ENCODE measurements at places on chromosomes 1 and 21.

DNA sequence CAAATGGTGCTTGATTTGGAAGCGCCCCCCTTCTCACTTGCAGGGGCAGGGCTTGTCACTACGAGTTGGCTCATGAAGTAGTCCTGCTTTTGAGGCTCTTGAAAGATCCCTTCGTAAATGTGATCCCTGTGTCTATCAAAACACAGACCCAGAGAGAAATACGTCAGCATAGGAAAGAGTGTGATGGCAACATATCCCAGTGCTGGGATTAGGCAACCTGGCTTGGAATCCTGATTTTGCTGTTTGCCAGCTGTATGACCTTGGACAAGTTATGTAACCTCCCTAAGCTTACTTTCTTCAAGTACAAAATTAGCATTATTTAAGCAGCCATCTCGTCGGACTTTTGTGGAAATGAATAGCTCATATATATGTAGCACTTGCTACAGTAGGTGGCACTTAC is 228.4 kb downstream of the ATG4C start:
- no peak for DNase-seq

DNA sequence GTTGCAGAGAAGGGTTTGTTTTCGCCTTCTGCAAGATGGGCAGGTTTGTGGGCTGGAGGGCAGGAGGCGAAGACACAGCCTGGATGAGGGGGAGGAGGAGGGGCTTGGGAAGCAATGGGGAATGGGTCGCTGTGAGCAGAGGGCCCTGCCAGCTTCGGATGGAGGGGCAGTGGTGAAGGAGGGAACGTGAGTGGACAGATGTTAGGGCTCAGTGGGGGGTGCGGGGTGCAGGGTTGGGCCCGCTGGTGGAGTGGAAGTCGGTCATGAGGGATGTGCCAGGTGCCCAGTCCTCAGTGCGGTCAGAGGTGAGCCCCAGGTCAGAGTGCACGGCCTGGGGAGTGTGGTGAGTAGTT is 55.5 kb upstream of the ABCG1 start:
- DNase-seq, result no peak

GRCh38 chr1:168485048-168485447 is 58.7 kb downstream of the XCL2 start:
- no peak for DNase-seq

- DNase-seq, result no peak
Measured at GRCh38 chr1:42290130-42290529, 44.9 kb downstream of the FOXJ3 start.

DNA sequence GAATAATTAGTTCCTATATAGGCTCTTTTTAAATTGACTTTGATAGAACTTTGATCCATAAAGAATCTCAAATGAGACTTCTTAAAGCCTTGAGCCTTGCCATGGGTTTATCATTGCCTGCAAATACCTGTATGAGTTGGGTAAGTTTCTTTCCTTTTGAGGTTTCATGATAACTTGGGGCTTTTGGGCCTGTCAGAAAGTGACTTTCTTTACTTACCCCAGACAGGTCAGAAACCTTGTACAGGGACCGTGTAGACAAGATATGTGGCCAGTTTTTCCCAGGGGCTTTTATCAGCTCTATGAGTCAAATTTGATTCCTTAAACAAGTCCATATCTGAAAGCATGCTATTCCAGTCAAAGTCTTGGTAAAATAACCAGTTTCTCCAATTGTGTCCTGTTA is 17.3 kb downstream of the KCTD3 start:
- no peak for DNase-seq

DNA sequence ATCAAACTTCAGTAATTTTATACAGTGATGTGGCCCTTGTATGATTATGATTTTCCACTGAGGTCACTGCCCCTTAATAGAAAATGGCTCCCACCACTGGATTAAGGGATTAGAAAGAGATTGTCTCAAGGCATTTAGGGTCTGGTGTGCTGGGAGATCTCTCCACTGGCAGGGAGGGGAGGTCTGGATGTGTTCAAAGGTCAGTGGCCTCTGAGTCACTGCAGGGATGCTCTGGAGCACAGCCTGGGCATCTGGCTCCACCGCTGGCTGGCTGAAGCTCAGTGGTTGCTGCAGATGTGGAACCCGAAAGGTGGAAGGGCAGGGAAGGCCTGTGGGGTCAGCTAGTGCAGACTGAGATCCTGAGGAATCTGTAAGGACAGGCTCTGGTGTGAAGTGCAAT is 18.3 kb upstream of the CHI3L1 start:
- no peak for DNase-seq

- DNase-seq, result no peak
Measured at GRCh38 chr1:187689129-187689528, 860.4 kb downstream of the PLA2G4A start.

GRCh38 chr1:145975216-145975615 is 10.7 kb downstream of the POLR3GL start:
- no peak for DNase-seq

GRCh38 chr1:175095069-175095468 is 27.4 kb downstream of the TNN start:
- no peak for DNase-seq

DNA sequence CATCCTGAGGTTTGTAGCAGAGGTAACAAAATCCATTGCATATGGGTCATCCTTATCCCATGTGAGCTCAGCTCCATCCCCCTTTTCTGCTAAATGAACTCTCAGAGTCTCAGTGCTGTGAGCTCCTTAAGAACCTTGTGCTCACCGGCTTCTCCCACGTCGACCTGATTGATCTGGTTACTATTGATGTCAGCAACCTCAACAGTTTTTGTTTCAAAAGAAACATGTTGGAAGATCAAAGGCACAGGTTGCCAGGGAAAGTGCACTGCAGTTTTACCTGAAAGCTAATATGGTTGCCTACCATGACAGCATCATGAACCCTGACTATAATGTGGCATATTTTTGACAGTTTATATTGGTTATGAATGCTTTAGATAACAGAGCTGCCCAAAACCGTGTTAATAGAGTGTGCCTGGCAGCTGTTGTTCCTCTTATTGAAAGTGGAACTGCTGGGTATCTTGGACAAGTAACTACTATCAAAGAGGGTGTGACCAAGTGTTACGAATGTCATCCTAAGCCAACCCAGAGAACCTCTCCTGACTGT is 131.4 kb downstream of the HS2ST1 start:
- no peak for DNase-seq

DNA sequence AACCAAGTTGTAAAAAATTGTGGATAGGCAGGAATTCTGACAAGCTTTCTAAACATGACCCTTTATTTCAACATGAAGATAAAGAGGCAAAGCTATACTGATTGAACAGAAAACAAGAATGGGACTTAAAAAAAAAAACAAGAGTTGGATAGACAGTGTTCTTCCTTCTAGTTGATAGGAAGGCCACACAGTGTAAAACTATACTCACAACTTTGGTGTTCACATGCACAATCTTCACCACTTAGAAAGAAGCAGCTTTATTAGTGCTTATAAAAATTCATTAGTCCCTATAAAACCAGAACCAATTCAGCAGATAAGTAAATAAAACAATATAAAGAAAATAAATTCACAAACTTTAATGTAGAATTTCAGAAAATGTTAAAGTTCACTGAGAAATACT is 101.8 kb downstream of the AKT3 start:
- DNase-seq, result no peak

GRCh38 chr1:160219062-160219929 is 14.1 kb downstream of the PEA15 start:
- no peak for DNase-seq

DNA sequence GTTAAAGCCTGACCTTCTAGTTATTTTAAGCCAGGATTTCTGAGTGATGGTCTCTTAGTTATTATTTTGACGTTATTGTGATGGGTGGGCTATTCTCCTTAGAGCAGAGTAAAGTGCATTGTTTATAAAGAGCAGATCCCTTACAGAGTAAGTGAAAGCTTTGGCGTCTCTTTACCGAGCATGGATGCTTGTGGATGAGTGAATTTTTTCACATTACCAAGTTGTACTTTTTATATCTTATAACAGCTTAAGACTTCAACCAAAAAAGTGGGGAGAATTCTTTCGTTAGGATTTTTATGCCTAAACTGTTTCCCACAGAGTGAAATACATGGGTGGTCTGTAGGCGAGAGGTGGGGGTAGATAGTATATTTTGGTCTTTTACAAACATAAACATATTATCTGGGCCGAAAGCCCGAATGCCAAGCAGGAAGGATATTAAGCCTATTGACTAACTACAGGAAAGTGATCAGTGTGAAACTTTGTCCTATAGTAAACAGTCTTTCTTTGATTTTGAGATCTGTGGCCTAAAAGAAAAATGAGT is 279.1 kb upstream of the C1orf105 start:
- no peak for DNase-seq

DNA sequence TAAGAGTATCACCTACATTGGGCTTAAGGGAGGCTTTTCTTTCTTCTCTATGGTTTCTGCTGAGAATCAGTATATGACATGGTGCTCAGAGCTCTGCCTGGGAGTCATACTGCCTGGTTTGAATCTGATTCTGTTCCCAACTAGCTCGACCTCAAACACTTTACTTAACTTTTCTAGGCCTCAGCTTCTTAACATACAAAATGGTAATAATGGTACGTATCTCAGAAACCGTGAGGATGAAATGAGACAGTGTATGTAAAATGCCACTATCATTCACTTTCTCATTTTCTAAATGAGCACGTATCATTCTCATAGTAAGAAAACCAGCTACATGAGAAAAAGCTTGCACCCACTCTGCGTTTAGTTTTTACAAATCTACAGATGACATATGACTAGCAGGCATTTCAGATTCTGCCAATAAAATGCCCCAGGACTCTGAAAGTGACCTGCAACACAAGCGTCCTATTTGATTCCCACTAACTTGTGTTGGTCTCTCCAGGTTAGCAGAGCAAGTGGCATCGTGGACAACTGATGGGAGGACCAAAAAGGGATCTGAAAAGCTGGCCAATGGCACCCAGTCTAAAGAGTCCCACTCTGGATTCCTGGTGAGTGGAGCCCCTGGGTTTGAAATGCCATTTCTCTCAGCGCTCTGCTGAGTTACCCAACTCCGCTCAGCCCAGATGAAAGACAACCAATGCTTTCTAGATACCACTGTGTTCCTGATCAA is 6.1 kb downstream of the CTNNBIP1 start:
- no peak for DNase-seq

DNA sequence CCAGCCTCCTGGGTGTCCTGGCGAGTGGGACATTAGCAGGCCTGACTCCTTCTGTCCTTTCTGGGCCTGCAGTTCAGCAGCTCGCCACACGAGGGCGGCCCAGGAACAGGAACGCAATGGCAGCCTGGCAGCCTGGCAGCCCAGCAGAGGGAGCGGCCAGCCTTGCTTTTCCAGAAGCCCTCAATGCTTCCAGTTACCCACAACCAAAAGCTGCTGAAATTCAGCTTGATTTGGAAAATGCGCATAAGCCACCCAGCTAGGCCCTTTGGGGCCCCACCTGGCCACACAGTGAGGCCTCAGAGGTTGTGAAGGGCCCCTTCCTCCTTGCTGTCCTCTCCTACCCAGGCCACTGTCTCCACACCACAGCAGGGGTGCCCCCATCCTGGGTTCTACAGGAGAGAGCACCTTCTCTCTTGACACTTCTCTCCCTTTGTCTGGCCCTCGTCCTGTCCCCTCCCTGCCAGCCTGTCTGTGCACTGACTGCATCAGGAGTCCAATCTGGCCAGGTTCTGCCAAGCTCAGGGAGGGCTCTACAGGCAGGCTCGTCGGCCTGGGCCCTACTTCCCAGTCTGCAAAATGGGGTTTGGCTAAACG is 103.4 kb upstream of the VAMP3 start:
- no peak for DNase-seq

DNA sequence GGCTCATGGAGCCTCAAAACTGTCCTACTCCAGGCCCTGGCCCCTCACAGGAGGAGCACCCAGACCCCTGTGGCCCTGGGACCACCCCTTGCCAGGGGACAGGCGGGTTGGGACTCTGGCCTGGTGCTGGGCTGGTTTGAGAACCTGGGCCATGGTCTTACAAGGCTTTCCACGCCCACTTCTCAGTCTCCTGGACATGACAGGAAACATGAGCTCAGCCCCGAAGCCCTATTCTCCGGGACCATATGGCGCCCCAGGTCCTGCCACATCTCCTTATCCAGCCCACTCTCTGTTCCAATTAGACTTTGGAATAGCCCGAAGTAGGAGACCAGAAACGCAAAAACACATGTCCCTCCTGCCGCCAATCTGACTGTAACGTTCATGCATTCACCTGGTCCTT is 47.9 kb downstream of the KCNAB2 start:
- DNase-seq, result no peak

GRCh38 chr1:100736746-100737145 is 17.2 kb downstream of the VCAM1 start:
- DNase-seq, result no peak

- DNase-seq, result no peak
Measured at GRCh38 chr1:151535326-151536271, 4.5 kb upstream of the TUFT1 start.

- no peak for DNase-seq
Measured at GRCh38 chr21:16633831-16634459, 878.9 kb upstream of the CXADR start.

GRCh38 chr1:37682334-37682987 is 9.9 kb upstream of the CDCA8 start:
- no peak for DNase-seq

DNA sequence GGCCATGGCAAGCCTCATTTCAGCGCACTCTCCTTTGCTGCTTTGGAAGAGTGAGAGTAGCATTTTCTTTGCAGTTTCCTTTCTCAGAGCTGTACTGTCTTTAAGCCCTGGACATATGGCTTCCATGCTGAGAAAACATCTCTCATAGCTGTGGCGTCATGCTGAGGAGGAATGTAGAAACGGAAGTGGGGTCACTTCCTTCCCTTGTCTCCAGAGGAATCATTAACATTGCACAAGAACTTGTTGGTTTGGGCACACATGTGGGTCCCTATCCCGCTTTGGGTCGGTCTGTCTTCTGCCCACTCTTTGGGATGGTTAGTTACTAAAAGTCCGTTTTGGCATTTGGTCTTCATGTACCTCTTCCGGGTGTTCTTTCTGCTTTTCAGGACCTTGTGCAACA is 5.6 kb downstream of the MFN2 start:
- no peak for DNase-seq

GRCh38 chr1:160113407-160113806 is 2.2 kb upstream of the ATP1A2 start:
- no peak for DNase-seq

DNA sequence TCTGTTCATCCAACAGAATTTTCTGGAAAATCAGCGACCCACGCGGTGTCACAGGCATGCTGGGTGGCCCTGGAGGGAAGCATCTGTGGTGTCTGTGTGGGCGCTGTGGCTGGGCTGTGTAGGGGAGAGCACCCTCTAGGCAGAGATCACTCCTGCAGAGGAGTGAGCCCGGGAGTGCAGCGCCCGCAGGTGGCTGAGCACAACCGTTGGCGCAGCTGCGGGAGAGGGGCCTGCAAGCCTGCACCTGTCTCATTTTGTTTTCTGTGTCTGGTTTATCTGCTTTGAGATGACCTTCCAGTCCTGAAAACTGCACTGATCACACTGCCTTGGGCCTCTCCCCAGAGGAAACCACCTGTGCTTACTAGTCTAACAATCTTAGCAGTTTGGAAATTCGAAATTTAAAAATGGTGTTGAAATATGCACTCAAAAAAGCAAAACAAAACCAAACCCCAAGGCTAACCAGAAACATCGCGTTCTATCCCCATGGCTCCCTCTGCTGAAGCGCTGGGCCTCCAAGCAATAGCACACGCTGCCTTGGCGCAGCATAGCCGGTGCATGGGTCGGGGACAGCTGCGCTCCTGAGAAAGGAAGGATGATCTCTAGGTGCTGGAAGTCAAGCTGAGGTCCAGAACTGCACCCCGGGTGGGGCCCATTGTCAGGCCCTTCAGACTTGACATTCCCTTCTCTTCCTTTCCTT is 4.8 kb downstream of the FAM3B start:
- DNase-seq, result no peak
